Astrocyte (in vitro differentiated cells and primary cell): ENCODE measurements at places on chromosomes 1 and 21. TPM values are rescaled to one million over a fixed set of nuclear protein-coding genes. Genes with fewer than 3 reads are reported as not detected.

DNA sequence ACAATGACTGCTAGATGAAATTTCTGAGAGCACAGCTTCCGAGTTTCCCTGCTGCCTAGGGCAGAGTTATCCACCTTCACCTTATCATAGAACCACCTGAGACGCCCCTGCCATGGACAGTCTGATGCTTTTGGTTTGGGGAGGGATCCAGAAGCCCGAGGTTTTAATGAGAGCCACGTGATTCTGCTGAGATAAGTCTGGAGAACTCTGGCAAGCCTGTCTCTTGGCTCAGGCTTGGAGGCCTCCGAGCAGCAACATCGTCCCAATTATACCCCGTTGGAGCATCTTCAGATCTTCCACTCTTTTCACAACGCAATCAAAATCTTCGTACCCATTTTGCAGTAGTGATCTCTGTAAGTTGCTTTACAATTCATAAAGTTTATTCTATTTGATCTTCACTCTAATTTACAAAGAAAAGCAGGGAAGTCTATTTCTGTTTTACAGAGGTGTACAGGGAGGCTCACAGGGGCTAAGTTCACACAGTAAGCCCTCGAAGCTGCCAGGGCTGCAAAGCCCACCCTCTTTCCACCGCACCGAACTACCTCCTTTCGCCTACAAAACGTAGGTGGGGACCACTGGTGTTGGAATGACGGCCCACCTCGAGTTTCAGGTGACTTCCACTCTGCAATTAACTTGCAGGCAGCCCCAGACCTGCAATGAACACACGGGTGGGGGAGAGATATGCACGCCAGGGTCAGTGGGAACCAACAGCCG is 513 bp upstream of the HHAT start:
- H3K36me3 ChIP-seq, result no peaks in the 10 kb centered on the region
- H3K4me3 ChIP-seq, result peak overlapping the region; percentile 90
- no peak overlapping the region for H3K27ac ChIP-seq

DNA sequence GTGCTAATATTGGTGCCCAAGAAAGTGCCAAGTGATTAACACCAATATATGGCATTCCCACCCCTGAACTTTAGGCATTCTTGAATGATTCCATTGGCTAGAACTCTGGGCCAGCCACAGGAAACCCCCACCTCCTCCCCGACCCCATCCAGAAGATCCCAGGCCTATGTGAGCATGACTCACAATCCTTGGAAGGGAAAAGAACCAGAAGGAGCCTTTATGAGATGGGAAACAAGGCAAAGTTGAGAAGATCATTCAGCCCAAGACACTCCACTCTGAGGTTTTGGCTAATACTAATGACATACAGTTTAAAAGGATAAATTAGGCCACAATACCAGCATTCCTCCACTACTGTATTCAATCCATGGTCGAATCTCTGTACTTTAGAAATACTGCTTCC is 21.8 kb downstream of the ELK4 start:
- H3K36me3 ChIP-seq, result peaks cover 16% of the 10 kb centered on the region
- H3K4me1 ChIP-seq, result peaks cover 10% of the 10 kb centered on the region
- no peak overlapping the region for H3K4me3 ChIP-seq
- peak; percentile 70 for DNase-seq

DNA sequence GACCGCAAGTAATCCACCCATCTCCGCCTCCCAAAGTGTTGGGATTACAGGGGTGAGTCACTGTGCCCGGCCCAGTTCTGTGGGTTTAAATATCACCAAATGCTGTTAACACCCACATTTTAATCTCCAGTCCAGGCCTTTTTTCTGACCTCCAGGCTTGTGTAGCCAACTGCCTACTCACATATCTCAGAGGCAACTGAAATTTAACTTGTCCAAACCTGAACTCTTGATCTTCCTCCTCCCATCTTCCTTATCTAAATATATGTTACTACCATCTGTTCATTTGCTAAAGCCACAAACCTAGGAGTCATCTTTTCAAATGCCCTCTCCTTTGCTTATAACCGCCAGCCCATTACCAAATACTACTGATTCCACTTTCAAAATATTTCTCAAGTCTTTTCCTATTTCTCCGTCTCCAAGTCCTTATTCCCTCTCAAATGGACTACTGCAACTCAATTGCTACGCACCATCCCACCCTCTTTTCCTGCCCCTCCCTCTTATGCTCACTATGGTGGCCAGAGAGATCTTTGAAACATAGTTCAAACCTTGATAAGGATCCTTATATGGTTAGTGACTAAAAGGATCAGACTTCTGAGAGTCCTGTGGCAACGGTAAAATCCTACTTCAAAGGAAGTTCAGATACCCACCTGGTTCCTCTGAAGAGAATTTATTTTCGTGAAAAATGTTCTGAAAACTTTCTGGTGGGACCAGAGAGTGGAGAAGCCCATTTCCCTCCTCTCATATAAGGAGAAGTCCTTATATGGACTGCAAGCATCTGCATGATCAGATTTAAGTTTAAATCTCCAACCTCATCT is 78.5 kb upstream of the CDC42BPA start:
- DNase-seq, result peak; percentile 27
- no peak overlapping the region for H3K4me3 ChIP-seq

NEXN gene
- 37.5 and 39.4 TPM in 2 replicates for total RNA-seq

DNA sequence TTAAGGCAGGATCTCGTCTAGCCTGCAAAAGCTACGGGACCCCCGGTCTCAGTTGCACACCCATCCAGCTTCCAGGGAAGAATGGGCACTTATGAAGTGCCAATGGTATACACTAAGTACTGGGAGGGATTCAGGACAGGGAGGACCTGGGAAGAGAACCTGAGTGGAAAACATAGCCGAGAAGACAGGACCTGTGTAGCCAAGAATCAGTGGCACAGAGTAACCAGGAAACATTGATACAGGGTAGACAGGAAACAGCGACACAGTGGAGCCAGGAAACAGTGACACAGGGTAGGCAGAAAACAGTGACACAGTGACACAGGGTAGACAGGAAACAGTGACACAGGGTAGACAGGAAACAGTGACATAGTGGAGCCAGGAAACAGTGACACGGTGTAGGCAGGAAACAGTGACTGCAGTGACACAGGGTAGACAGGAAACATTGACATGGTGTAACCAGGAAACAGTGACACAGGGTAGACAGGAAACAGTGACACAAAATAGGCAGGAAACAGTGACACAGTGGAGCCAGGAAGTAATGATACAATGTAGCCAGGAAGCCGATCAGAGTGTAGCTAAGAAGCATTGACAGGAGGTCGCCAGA is 138.0 kb upstream of the ARHGEF16 start:
- peaks cover 49% of the 10 kb centered on the region for H3K4me1 ChIP-seq
- no peaks in the 10 kb centered on the region for H3K36me3 ChIP-seq
- H3K27ac ChIP-seq, result no peak overlapping the region
- no peak for DNase-seq
- H3K4me3 ChIP-seq, result no peak overlapping the region

- H3K36me3 ChIP-seq, result no peaks in the 10 kb centered on the region
- no peak overlapping the region for H3K4me3 ChIP-seq
- no peak overlapping the region for H3K27ac ChIP-seq
- H3K4me1 ChIP-seq, result no peaks in the 10 kb centered on the region
Measured at GRCh38 chr1:27513958-27514357, 24.0 kb upstream of the WASF2 start.
